Activated naive CD8-positive, alpha-beta T cell treated with anti-CD3 and anti-CD28 coated beads for 36 hours (primary cell): ENCODE measurements at places on chromosomes 16 and 17.
A peak's percentile ranks its signal among the peaks of the same experiment; 100 is the strongest.

GRCh38 chr17:47686664-47687327 is 7.2 kb upstream of the TBKBP1 start:
- no peak for DNase-seq

DNA sequence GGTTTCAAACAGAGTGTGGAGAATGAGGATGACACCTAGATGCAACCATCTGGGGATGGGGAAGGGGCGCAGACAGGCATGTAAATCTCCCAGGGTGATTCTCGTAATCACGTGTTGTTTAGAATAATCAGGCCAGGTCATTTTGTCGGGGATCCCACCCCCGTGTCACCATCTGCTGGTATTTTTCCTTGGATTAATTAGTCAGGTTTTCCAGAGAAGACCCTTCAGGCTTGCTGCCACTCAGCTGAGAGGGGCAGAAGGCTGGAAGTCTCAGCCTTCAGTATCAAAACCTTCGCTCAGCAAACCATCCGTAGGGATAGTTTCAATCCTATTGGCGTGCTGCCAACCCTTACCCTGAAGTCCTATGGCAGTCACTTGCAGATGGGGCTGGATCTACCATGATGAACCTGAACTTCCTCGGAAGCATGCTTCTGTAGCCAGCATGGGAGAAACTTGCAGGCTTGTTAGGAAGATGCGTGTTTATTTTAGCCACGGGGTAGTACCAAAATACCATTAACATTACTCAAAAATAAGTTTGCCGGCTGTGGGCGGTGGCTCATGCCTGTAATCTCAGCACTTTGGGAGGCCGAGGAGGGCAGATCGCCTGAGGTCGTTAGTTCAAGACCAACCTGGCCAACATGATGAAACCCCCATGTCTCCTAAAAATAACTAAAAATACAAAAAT is 7.5 kb upstream of the ADCY9 start:
- no peak for DNase-seq

DNA sequence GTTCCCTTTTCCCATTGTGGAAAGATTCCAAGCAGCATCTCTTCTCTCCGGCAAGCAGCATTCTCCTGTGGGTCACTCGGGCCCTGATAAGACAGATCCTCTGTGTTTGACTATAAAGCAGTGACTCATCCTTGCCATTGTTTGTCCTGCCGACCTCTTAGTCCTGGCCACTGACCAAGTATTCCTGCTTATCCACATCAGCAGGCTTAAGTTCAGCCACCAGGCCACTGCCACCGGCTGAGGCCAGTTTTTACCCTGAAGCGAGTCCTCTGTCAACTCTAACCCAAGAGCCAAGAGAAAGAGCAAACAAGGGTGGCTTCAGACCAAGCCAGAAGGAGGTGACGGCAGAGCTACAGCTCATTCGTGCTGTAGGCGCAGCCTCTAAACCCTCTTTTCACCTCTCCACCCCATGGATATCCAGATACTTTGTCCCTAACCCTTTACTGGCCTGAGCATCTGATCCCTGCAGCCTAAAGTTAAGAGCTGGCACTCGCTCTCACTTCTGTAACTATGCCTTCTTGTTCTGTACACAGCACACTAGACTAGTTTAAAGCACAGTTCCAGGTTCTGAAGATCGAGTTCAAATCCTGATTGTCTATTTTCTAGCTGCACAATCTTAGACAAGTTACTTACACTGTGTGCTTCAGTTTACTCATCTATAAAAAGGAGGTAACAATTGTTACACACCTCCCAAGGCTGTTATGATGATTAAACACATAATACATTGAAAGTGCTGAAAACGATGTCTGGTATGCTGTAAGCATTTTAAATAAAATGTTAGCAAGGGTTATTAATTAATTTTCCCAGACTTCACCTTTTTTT is 31.0 kb downstream of the SOX9 start:
- DNase-seq = no peak

GRCh38 chr17:17748179-17748578 is 66.9 kb downstream of the RAI1 start:
- no peak for DNase-seq

DNA sequence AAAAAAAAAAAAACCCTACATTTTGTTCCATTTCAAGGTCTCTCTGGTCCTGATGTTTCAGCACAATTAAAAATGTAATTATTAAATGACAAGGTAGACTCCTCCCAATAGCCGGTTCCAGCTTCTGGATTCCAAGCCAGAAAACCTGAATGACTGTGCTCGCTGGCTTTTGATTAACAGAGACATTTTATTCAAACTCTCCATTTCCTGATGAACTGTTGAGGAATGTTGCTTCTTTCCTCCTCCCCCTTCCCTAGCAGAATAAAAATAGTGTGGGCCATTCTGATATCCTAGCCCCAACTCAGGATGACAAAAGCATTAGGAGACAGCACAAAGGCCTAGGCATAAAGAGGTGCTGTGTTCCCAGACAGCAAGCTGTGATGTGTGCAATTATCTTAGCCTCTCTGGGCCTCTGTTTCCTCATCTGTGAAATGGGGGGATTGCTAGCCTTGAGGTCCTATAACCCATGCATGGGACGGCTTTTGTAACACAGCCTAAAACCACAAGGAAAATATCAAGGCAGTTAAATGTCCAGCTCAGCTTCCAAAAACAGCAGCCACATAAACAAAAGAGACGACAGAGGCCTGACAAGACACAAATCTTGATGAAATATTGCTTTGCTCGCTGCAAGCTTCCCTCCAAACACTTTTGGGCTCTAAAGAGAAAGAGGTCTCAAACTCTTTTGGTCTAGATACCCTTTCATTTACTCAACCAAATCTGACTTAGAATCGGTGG is 127.2 kb upstream of the RCVRN start:
- no peak for DNase-seq

DNA sequence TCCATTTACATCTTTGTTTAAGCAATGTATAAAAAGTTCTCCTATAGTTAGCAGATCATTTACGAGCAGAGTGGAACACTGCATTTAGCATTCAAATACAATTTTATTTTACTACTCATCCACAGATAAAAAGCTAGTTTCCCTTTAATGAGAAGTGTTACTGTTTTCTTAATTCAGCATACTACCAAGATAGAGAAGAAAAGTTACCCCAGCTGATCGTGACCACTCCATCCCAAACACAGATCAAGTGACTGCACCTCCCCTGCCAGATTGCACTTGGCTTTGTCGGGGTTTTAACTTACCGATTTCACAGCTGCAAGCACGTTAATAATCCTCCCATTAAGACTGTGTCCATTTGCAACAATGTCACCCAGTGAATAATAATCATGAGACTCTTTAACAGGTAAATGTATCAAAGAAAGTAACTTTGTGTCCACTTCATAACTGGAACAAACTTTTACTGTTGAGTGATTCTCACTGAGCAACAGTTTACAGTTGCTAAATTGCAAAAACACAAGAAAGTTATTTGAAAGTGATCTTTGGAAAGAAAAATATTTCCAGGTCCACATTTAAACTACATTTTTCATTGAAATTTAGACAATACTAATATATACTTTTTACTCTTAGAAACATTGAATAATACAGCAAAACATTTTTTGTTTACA is 14.4 kb downstream of the MEIOB start:
- no peak for DNase-seq

- DNase-seq = no peak
Observed at GRCh38 chr17:59139939-59140338, 15.0 kb downstream of the SKA2 start.

GRCh38 chr17:8155996-8156245 is 3.7 kb upstream of the PER1 start:
- DNase-seq = no peak

- no peak for DNase-seq
Observed at GRCh38 chr16:48814994-48815393, 205.0 kb upstream of the N4BP1 start.

DNA sequence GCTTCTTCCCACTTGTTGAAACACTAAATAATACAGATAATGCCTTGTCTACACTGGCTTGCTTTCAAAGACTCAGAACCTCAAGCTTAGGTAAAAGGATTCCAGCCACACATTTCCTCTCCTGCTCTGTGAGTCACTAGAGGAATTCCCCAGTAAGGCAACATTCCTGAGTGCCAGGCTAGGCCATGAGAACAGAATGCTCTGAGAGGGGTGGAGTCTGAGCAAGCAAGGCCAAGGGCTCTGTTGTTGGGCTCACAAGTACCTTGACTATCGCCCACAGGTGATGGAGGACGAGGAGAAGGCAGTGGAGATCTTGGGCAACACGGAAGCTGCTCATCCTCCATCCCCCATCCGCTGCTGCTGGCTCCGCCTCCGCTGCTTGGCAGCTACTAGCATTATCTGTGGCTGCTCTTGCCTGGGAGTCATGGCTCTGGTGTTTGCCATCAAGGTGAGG is 6.7 kb upstream of the PHKG2 start:
- DNase-seq = no peak

GRCh38 chr17:68580236-68580770 is 20.9 kb downstream of the FAM20A start:
- no peak for DNase-seq

- no peak for DNase-seq
Observed at GRCh38 chr17:66978514-66979061, 14.1 kb downstream of the CACNG4 start.

- DNase-seq = no peak
Observed at GRCh38 chr17:935485-935884, 44.1 kb downstream of the NXN start.

DNA sequence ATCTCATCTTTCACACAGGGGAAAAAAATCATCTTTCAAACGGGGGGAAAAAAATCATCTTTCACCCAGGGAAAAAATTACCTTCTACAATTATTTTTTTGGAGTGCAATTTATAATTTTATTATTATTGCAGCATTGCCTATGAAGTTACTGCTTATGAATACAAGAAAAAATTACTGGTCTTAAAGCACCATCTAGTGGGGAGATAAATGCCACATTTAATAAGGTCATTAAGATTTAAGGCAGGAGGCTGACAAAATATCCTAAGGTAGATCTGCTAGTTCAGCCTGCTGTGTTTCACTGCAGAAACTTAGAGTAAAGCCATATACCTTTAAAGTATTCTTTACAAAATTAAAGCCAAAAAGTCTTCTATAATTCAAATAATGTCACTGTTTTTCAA is 13.7 kb downstream of the SHCBP1 start:
- no peak for DNase-seq

- DNase-seq = no peak
Observed at GRCh38 chr16:25065899-25066298, 45.6 kb upstream of the LCMT1 start.

- peak; percentile 19 for DNase-seq
Observed at GRCh38 chr17:6420173-6420641, 14.7 kb downstream of the AIPL1 start.

DNA sequence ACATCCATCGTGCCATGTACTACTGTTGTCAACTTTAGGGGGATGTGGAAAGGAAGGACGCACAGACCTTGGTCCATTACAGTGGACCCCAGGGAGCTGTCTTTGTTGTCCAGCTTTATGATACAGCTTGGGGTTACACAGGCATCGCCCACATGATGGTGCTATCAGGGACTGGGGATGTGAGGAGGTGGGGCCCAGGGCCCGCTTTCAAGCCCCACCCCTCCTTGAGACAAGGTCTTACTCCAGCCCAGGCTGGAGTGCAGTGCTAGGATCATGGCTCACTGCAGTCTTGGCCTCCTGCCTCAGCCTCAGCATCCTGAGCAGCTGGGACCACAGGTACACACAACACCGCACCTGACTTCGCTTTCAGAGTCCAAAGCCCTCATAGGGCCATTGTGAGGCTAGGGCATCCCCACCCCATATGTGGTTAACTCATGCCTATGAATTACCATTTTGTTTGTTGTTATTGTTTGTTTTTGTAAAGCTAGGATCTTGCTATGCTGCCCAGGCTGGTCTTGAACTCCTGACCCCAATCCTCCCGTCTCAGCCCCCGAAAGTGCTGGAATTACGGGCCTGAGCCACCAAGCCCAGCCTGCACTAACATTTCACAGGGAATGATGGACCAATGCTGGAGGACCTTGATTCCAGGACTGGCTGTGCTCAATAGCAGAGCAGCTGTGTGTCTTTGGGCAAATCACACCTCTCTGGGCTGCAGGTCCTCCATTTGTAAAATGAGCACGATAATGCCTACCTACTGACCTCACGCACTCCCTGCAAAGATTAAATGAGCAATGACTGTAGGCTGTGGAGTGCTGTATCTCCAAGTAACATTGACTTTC is 17.2 kb downstream of the ST3GAL2 start:
- no peak for DNase-seq

DNA sequence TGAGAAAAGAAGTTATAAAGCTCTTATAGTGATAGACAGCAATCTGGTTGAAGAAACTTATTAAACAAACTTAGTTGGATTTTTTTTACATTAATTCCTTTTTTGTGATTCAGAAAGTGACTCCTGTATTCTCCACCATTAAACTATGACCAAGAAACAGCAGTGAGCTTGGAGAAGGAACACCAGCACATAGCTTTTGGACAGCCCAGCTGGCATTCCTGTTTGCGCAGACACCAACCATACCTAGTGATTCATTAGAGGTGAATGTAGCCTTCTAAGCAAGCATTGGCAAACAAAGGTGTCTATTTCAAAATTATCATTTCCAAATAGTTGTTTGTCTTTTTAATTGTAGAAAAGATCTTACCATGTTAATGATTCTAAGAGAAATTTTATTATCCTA is 94.4 kb downstream of the STXBP4 start:
- no peak for DNase-seq

DNA sequence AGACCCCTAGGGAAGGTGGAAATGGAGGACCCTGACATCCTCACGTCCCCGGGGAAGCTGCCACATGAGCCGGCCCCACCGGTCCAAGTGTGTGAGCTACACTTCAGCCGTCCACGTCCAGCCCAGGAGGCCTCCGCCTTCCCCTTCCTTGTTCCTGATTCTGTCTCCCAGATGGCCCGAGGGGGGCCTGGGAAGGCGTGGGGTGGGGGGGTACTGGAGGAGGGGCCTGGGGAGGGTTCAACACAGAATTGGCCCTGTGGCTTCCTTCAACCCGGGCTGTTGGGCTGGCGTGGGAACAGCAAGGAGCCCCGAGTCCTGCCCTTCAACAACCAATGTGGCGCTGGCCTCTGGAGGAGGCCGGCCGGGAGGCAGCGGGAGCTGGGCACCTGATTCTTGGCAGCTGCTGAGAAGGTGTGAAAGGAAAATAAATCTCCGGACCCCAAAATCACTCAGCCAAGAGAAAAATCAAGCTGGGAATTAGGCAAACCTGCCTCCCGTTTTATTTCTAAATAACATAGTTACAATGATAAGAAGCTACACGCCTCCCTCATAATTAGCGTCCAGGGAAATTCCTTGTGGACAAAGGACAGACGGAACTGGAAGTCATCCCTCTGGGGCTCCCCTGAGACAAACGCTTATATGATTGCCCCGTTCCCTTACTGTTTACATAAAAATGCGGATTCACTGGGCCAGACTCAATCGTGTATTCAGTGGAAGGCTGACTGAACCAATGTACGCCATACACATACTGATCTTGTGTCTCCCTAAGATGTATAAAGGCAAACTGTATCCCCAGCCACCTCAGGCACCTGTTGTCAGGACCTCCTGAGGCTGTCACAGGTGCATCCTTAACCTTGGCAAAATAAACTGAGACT is 1.8 kb upstream of the APRT start:
- no peak for DNase-seq

GRCh38 chr17:63741143-63741407 is 524 bp downstream of the STRADA start:
- DNase-seq = no peak

- no peak for DNase-seq
Observed at GRCh38 chr16:15523939-15524338, 89.6 kb downstream of the BMERB1 start.
